ENCODE measurements at places on chromosomes 16 and 17.

GRCh38 chr16:53091466-53092211, 36.8 kb downstream of the CHD9 start:
- no peak for DNase-seq

- DNase-seq = no peak
Observed at GRCh38 chr16:85441189-85441889, 171.8 kb upstream of the GSE1 start.

DNA sequence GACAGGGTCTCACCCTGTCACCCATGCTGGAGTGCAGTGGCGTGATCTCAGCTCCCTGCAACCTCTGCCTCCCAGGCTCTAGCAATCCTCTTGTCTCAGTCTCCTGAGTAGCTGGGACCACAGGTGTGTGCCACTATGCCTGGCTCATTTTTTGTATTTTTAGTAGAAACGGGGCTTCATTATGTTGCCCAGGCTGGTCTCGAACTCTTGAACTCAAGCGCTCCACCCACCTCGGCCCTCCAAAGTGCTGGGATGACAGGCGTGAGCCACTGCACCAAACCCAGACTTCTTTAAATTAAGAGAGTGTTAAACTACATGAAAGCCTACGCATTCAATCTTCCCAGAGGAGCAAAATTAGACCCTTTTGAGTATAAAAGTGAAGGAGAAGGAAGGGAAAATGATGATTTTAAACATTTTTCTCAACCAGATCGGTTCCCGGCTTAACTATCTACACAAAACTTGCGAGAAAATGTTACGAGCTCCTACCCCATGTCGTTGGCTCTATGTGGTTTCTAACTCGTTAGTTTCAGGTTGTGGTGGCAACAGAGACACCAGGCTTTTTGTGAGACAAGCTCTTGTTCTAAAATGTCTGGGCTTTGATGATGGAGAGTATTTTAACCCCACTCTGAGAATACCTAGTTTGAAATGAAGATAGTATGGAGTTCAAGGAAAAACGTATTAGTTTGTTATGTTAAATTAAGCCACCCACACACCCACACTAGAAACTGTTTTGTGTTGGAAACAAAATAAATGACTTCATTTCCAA, 26.3 kb downstream of the STAT5B start:
- DNase-seq = no peak

DNA sequence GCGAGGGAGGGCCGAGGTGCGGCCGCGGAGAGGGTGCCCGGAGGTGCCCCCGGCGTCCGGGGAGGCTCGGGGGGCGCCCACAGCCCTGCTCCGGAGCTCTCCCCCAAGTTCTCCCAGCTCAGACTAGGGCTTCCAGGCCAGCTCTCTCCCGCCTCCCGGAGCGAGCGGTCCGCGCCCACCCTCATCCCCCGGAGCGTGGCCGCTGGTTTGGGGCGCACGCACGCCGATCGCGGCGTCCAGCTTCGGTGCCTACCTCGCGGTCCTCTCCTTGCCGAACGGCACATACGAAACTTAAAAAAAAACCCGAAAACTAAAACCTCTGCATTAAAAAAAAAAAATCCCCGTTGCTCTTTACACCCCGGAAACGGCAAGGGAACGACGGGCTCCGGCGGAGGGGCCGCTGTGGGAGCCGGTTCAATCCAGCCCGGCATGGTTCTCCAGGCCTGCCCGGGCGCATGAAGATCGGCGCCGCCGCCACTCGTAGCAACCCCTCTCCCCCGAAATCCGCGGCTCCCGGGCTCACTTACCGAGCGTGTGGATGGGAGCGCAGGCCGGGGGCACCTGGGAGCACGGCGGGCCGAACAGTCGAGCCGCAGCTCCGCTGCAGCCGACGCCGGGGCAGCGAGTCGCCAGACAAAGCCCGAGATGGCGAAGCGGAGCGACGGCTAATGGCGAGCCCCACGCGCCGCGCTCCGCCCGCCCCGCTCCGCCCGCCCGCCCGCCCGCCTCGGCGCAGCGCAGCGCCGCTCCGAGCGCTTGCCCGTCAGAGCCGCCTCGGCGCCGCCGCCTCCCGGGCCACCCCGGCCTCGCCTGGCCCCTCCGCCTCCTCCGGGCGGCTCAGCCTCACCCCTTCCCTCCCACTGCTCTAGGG, 973 bp upstream of the UBTF start:
- no peak for DNase-seq

DNA sequence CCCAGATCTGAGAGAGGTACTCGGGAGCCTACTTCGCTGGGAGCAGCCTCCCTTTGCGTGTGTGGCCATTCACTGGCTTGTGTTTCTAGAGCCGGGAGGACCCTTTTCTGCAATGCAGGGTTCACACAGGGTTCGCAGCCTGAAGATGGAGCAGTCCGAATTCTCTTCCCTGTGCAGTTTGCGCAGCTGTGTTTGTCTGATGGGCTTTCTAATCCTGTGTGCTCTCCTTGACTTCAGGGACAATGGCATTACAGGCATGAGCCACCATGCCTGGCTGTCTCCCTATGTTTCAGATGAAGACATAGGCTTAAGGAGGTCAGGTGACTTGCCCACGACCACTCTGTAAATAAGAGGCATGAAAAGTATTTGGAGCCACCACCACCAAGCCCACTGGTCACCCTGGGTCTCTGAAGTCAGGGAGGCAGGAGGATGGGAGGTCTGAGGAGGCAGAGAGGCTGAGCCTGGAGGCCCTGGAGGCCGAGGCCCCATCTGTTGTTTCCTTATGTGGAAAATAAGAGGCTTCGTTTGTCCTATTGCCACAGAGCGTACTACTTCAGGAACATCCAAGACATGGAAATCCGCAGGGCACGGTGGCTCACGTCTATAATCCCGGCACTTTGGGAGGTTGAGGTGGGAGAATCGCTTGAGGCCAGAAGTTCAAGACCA, 5.0 kb upstream of the STH start:
- DNase-seq = no peak

DNA sequence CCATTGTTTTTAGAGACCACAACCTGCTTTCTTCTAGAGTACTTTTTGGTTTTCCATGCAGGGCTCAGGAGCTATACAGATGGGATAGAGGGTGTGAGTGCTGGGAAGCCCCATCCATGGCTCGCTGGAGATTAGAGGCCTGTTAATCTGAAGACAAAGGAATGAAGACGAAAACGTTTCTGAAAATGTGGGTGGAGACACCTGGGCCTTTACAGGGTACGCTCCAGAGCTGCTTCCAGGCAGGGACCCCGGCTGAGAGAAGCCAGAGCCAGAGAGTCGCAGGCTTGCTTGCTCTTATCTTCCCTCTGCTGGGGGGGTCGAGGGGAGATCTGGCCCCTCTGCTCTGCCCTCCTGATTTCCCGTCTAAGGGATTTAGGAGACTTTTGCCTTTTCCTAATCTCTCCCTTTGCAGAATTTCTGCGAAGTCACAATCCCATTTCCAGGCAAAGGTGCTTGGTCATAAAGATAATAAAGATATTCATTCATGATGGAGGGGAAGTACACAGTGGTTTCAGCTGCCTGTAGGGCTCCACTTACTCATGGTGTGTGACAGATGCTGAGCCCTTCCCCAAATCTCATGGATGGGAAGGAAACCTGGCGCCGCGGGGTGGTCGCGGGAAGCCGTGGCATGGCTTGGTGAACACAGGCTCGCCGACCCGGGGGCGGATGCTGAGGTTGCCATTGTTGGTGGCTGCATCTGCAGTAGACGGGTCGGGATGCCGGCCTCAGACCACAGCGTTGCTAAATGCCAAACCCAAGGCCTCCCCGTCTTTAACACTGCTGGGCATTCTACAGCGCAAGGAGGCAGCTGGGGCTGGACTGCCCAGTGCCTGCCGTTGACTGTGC, 4.8 kb upstream of the SOCS3 start:
- DNase-seq = no peak

- DNase-seq = no peak
Observed at GRCh38 chr17:80449930-80450576, 26.4 kb downstream of the NPTX1 start.

GRCh38 chr17:65688307-65688706, 126.9 kb upstream of the AXIN2 start:
- no peak for DNase-seq

- no peak for DNase-seq
Observed at GRCh38 chr16:84550096-84550495, 45.6 kb upstream of the MEAK7 start.

DNA sequence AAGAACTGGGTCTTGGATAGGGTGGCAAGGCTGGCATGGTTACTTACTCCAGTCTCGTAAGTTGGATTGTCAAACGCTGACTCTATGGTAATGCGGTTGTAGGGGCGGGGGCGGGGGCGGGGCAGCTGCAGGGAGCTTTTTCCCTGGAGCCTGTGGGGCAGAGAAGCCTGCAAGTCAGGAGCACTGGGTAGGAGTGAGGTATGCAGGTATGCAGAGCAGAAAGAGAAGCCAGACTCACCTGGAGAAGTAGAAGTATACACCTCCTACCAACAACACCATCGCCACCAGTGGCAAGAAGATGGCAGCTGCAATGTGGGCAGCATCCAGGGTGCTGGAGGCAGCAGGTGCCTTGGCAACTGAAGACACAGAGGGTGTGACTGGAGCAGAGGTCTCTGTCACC, 4.8 kb upstream of the PHF12 start:
- DNase-seq = no peak

GRCh38 chr16:68768771-68769170, 31.7 kb downstream of the CDH1 start:
- DNase-seq = no peak

DNA sequence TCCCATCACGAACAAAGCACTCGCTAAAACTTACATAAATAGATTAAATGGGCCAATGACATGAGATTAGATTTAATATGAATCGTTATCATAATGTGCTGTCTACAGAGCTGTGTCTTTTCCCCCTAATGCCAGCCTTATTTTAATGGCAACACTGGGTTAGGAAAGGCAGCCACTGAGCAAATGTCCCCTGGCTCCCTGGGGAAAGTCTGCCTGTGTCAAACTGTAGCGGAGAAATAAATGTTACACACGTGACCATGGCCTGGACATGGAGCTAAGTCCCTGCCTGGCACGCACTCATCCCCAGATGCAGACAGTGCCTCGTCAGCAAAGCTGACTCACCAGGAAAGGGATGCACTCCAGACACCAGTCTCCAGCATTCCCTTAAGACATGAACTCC, 61.3 kb upstream of the SDK2 start:
- DNase-seq = no peak

GRCh38 chr16:11217651-11218603, 38.1 kb downstream of the SOCS1 start:
- DNase-seq = no peak

- no peak for DNase-seq
Observed at GRCh38 chr17:4124999-4125398, 17.8 kb downstream of the ZZEF1 start.

DNA sequence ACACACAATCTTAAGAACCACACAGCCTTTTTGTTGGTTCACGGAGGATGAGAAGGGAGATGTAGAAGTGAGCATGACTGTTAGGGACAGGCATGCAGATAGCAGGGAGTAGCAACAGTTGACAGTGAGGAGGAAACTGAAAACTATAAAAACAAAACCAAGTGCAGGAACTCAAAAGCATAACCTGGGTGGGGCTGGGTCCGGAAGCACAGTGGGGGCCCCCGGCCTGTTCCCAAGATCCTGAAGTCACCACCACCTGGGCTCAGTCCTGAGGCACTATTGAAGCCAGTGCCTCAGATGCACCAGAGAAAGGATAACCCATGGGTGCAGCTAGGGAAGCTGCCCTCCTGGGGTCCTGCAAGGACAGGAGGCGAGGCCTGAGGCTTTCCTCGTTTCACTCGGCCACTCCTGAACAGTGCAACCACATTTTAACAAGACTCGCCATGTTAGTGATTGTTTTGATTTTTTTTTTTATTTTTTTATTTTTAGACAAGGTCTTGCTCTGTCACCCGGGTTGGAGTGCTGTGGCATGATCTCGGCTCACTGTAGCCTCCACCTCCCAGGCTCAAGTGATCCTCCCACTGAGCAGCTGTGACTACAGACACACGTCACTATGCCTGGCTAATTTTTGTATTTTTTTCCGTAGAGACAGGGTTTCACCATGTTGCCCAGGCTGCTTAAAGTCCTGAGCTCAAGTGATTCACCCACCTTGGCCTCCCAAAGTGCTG, 27.7 kb upstream of the CBX4 start:
- DNase-seq = no peak

DNA sequence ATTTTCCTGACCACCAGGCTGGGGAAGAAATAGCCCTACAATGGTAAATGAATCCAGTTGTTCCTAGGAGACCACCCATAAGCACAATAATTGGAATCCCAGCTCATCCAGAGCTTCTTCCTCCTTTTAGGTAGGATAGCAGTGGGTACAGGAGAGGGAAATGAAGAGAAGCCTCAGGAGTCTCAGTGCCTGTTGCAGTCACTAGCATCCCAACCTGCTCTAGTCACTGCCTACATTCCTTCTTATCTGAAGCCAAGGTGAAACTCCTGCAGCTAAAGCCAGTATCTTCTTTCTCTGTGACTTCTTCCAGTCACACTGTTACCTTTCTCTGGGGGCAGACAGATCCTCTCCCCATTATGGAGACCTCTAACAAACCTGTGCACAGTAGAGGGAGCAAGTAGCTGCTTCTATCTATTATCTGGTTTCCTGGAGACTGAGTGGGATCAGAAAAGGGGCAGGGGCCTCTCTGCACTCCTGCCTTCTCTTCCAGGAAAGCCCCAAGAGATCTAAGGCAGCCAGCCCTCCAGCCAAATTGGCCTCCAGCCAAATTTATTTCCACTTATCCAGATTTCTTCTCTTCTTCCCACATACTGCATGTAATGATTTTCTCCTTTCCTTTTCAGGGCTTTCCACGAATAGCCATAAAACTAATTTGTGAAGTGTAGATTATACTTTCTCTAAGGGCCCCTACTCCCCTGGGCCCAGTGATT, 85.5 kb downstream of the SSH2 start:
- no peak for DNase-seq

- DNase-seq = no peak
Observed at GRCh38 chr16:6446370-6446769, 886.3 kb upstream of the RBFOX1 start.

DNA sequence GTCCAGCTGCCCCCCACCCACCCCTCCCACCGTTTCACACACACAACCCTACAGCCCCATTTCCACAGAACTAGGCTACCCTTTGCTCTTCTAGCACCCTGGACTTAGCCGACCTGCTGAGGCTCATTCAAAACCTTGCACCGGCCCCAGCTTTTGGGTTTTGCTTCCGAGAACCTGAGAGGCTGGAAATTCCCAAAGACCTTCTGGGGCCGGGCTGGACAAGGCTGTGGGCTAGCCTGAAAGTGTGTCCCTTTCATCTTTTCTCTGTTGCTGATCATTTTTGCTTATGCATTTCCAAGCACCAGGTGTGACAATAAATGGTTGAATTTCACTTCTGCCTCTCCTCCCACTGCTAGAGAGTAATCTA, 139.0 kb downstream of the DNAH9 start:
- DNase-seq = no peak

- DNase-seq = no peak
Observed at GRCh38 chr17:73105431-73105830, 12.9 kb upstream of the SLC39A11 start.

- DNase-seq = no peak
Observed at GRCh38 chr17:39170109-39170508, 4.1 kb upstream of the ARL5C start.

DNA sequence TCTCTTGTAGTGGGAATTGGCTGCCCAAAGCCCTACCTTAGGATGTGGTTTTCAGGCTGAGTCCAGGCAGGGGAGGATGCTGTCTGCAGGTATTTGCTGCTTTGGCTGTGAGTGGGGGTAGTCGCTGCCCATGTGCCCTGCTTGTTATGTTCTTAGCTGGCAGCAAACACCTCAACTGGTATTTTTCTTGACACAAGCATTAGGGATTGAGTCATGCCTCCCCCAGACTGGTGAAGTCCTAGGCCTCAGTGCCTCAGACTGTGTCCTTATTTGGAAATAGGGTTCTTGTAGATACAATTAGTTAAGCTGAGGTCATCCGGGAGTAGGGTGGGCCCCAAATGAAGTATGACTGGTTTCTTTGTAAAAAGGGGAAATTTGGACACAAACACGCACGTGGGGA, 808.3 kb upstream of the EEF2KMT start:
- no peak for DNase-seq
